ENCODE measurements at places on chromosomes 5 and 9. TPM values are rescaled to one million over a fixed set of nuclear protein-coding genes. Genes with fewer than 3 reads are reported as not detected.

GRCh38 chr9:126524353-126525077 is 89.2 kb upstream of the LMX1B start:
- H3K27me3 ChIP-seq = 0 out of 2 replicates have a peak, but pooled peaks cover 2% of the 10 kb centered on the region
- H3K4me3 ChIP-seq = no peak overlapping the region
- no peak for DNase-seq
- no peak overlapping the region for H3K27ac ChIP-seq
- H3K4me1 ChIP-seq = no peaks in the 10 kb centered on the region
- no peaks in the 10 kb centered on the region for H3K36me3 ChIP-seq

DNA sequence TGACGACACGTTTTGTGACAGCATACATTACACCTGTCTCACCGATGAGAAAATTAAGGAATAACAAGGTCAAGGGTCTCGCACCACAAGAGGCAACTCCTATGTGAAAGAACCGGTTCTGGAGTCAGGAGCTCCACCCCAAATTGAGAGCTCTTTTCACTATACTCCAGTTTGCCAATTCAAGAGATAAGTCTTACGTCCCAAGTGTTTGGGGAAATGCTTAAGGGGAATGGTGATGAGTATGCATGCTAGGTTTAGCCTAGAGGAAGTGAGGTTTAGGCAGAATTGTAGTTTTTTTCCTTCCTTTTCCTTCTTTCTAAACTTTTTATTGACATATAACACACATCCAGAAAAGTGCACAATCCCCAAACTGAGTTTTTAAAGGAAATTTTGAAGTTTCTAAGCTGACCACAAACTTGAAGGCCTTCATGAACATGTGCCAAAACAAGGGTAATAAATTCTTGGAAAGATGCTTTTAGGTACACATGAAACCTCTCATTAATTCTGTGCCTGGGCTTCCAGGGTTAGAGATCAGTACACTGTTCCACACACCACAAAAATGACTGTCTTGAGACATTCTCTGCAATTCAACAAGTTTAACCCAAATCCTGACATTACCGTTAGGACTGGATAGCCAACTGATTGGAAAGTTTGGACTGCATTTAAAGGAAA is 127.6 kb upstream of the SLC1A3 start:
- no peaks in the 10 kb centered on the region for H3K27me3 ChIP-seq
- no peaks in the 10 kb centered on the region for H3K4me1 ChIP-seq
- H3K27ac ChIP-seq = no peak overlapping the region
- no peak overlapping the region for H3K4me3 ChIP-seq

Gene C5orf58
- 0.15 TPM for total RNA-seq

Gene GLRA1
- not detected for total RNA-seq

Gene FCN2
- not detected for total RNA-seq

Data from Panc1 (cell line).